ENCODE measurements at places on chromosomes 1 and 21. TPM values are rescaled to one million over a fixed set of nuclear protein-coding genes. Genes with fewer than 3 reads are reported as not detected.

Gene CCDC190
- total RNA-seq = 3.1 TPM

Gene OLFM3
- total RNA-seq = 0.52 TPM

Gene TOR1AIP1
- 28.7 TPM for total RNA-seq

Gene CRABP2
- 57.4 TPM for total RNA-seq

Gene TFF1
- total RNA-seq = not detected

Gene CR2
- not detected for total RNA-seq

Gene CD84
- total RNA-seq = 3.1 TPM

Gene NUP210L
- under 0.01 TPM for total RNA-seq

Gene SLC6A9
- total RNA-seq = 2.1 TPM

Gene TNFSF4
- 2.6 TPM for total RNA-seq

Gene SELP
- total RNA-seq = 0.52 TPM

Data from skeletal muscle tissue (tissue), 5 donors.